ENCODE measurements at places on chromosomes 4 and X.

DNA sequence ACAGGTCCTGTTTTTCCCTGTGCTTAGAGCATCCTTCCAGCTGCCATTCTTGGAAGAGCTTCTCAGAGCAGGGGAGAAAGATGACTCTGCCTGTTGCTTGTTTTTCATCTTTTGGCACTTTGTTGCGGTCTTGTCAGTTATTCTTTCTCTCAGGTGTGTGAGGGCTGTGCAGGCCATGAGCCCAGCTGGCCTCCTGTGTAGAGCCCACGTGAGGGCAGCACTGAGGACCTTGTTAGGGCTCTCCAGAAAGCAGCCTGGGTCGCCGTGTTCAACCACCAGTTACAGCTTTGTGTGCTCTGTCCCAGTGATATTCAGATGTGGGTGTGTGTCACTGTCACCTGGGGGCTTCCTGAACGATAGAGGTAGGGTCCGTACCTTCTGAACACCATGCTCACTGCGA is 52.8 kb downstream of the NOP14 start:
- no peak for DNase-seq

GRCh38 chr4:173485164-173485563 is 44.9 kb downstream of the HAND2 start:
- no peak for DNase-seq

GRCh38 chr4:109571494-109571893 is 11.4 kb downstream of the MCUB start:
- no peak for DNase-seq

DNA sequence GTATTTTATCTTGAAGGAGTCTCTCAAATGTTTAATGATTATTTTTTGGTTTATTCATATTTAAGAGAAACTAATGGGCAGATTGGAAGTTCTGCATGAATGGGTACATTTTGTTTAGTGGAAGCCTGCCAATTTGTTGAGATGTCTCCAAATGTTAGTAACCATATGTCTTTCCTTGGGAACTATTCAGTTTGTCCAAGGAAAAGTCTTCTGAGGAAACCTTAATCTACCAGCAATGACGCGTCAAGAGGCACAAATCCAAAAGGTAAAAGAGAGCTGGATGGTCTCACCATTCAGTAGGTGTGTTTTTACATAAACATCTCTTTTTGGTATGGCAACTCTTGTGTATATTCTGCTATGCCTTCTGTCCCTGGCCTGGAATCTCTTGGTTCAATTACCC is 37.4 kb upstream of the NDST3 start:
- no peak for DNase-seq

DNA sequence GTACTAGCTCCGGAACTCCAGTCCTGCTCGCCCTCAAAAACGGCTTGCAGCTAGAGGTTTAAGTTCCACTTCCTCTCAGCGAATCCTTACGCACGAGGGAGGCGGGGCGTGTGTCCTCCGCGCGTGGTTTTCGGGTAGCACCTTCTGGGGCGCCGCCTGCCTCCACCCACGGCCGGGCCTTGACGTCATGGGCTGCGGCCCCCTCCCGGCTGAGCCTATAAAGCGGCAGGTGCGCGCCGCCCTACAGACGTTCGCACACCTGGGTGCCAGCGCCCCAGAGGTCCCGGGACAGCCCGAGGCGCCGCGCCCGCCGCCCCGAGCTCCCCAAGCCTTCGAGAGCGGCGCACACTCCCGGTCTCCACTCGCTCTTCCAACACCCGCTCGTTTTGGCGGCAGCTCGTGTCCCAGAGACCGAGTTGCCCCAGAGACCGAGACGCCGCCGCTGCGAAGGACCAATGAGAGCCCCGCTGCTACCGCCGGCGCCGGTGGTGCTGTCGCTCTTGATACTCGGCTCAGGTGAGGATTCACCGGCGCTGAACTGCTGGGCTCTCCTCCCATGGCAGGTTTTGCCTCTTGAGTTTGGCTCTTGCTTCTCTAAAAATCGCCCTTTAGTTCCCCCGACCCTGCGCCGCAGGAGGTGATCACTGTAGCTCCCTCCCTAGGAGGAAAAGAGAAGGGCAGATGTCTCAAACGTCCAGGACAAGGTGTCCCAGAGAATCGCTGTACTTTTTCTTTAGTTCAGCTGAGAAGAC is at the start of gene AREG:
Gene AREG, plus strand, starts transcription at position 246 of the 752 bp plus-strand sequence. Its CDS starts 210 bp downstream, at position 456.
- peak; percentile 79 for DNase-seq

DNA sequence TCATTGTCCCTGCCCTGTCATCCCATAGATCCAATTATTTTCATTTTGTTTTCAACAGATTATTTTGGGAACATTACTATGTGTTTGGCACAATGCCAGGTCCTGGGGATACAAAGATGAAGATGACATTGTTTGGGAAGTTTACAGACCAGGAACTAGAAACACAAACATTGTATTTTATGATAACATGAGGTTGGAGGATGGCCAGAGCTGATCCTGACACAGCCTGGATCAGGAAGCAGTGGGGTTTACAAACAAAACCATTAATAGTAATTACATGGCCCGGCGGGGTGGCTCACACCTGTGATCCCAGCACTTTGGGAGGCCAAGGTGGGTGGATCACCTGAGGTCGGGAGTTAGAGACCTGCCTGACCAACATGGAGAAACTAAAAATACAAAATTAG is 29.9 kb downstream of the CLRN2 start:
- DNase-seq: no peak

DNA sequence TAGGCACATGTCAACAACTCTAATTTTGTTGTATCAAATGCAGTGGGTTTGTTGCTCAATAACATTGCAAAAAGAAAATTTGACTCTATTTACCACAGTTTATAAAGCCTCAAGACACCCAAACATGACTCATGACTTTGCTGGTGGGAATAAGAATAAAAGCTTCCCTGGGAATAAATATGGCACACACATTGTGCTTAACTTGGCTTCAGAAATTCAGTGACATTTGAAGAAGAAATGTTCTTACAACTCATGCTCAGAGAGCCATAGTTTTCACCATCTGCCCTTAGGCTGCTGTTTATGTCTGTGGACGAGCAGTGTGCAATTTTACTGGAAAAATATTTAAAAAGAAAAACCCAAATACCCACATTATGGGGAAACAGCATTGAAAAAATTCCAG is 60.9 kb downstream of the SPATA18 start:
- no peak for DNase-seq

- no peak for DNase-seq
Observed at GRCh38 chr4:96356591-96357370, 516.9 kb downstream of the PDHA2 start.

GRCh38 chr4:105283501-105283900 is 136.8 kb downstream of the TET2 start:
- no peak for DNase-seq

- no peak for DNase-seq
Observed at GRCh38 chr4:6308899-6309643, 39.4 kb downstream of the WFS1 start.

DNA sequence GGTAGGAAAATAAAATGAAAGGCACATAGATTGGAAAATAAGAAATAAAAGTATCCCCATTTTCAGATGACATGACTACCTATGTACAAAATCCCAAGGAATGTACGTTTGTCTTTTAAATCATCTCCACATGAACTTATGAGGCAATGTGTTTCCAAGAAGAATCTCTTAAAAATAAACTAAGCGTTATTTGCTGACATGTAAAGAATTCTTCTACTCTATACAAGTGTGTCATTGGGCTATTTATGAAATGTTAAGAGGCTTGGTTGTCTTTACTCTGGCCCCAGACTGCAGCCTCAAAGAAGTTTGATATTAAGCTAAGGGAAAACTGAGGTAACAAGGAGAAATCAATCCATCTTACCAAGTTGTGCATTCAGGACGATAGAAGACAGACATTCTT is 17.1 kb downstream of the BEX3 start:
- no peak for DNase-seq

DNA sequence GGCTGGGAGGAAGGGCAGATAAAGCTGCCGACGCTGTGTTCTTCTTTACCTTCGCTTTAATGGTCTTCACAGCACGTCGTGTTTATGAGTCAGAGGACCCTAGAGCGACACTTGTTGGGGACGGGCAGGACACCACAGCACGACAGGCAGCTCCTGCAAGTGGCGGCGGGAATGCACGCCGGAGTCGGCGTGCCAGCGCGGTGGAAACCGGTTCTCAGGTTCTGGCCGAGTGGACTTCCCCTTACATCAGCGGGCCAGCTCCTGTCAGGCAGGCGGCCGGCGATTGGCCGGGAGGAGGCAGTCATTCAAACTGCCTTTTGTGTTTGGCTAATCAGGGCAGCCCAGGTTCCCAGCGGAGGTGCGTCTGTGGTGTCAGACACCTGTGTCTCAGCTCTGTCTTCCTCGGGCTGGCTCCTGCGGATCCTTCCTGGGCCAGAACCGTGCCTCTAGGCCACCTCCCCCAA is 150.9 kb downstream of the SHROOM3 start:
- no peak for DNase-seq

GRCh38 chrX:11304829-11305228 is 11.6 kb downstream of the AMELX start:
- DNase-seq: no peak

DNA sequence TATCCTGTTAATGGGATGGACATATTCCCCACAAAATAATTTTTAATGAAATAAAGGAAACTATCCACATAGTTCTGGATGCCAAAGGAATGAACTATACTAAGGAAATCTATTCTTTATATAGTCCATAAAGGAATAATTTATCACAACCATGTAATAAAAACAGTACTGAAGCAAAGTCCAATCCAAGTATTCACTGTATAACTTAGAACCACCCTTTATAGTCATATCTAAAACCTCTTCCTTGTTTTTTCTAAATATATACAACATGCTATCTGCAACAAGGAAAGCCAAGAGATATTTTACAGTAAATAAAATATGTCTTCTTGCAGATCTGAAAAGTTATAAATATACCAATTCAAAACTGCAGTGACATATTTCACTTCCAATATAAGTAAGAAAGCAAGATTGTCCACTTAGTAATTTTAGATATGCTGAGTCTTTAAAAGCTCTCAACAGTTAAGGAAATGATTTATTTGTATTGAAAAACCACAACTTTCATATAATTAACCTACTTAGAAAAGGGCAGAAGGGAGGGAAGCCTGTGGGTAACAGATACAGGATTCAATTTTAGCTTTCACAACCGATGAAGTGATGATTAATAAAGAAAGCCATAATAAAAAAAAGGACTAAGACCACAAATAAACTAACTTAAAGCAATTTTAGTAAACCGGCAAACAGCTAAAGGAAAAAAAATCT is 8.0 kb downstream of the NR3C2 start:
- DNase-seq: no peak

DNA sequence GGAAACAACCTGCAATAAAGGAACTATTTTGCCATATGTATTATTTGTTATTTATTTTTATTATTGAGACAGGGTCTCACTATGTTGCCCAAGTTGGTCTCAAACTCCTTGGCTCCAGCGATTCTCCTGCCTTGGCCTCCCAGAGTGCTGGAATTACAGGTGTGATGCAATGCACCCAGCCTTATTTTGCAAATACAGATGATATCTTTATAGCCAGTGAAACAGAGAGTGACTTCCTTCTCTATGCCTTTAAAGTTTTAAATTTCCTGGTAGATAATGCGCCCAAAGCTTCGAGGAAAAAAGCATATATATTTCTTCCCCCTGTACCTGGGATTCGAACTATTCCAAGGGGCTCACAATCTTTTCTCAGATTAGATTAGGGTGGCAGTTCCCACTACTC is 601.1 kb upstream of the HTR2C start:
- DNase-seq: no peak

DNA sequence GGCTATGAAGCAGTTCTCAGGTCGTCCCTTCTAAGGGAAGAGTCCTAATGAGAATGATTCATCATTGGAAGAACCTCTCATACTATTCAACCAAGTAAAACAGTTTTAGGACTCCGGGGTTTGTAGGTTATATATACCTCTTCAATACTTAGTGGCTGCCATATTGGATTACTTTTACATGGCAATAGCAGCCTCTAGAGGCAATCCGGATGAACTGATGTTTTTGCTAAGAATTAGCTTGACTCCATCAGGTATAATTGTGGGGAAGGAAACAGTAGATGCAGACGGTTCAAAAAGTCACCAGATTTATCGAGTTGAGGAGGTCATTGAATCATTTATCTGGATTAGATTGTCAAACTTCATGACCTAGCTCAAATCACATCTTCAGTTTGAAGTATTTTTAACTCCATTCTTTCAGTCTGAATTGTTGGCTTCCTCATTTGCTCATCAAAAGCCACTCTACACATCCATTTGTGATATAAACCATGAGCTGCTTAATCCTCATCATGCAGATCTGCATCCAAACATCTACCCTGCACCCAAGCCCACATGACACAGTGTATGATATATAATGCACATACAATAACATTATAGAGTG is 28.4 kb downstream of the GUCY1B1 start:
- peak; percentile 4 for DNase-seq

DNA sequence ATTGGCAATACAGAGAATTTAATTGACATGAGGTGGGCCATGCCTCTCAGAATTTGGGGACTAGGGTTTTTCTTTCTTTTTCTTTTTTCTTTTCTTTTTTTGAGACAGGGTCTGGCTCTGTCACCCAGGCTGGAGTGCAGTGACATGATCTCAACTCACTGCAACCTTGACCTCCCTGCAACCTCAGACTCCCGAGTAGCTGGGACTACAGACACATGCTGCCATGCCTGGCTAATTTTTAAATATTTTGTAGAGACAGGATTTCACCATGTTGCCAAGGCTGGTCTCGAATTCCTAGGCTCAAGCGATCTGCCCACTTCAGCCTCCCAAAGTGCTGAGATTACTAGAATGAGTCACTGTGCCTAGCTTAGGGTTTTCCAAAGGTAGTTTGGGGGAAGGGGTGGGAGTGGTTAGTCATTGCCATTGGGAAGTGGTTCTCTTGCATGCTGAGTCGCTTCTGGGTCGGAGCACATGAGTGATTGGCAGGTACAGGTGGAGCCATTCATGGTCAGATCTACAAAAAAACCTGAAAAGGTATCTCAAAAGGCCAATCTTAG is 54.5 kb downstream of the MID2 start:
- no peak for DNase-seq

DNA sequence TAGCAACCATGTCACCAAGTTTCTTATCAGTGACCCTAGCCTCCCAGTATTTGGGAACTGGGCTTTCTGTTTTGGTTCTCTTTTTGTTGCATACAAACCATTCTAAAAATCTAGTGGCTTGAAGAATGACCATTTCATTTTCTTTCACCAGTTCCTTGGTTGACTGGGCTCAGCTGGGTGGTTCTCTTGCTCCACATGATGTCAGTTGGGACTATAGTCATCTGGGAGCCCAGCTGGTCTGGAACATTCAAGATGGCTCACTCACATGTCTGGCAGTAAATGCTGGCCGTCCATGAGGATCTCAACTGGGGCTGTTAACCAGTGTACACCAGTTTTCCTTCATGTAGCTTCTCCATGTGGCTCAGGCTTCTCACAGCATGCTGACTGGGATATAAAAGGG is 27.6 kb upstream of the MBTPS2 start:
- DNase-seq: no peak

DNA sequence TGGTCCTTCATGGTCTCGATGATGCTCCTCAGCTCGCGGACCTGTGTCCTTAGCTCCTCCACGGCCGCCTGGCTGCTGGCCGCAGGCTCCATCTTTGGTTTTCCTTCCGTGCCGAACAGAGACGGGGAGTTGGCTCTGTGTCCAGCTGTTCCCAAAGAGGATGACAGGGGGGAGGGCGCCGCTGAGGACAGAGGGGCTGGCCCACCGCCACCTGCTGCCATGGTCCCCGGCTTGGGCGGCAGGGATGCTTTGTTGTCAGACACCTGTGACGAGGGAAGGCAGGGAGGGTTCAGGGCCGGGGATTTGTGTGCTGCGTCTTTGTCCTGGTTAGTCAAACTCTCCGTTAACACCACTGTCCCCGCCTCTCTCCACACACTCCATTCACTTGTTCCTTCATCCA is 26.6 kb upstream of the MAP3K15 start:
- DNase-seq: no peak

Data from activated CD4-positive, alpha-beta T cell treated with anti-CD3 and anti-CD28 coated beads, Interleukin-2, amount 50 U/mL, for 24 hours (primary cell).